Activated naive CD4-positive, alpha-beta T cell (primary cell): ENCODE measurements at places on chromosomes 7 and 10.

DNA sequence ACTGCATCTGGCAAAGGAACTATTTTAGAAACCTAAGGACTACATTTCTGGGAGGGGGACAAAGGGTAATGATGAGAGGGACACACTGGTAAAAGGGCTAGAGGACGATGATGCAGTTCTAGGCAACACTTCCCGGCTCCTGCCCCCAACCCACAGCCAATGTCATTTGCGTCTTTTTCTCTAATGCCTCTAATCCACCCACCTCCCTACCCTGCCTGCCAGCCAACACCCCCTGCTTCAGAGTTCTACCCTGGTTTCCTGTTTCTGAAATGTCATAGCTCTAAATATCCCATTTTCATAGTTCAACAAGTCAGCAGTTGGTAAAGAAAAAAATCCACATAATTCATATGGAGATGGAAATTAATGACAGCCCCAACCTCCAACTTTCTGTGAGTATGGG, 79.0 kb downstream of the KIAA1549 start:
- DNase-seq = no peak

- no peak for DNase-seq
These were observed 58.5 kb upstream of the SLC35B4 start for GRCh38 chr7:134375206-134375605.

GRCh38 chr7:3204526-3204925, 96.5 kb upstream of the SDK1 start:
- DNase-seq = no peak

DNA sequence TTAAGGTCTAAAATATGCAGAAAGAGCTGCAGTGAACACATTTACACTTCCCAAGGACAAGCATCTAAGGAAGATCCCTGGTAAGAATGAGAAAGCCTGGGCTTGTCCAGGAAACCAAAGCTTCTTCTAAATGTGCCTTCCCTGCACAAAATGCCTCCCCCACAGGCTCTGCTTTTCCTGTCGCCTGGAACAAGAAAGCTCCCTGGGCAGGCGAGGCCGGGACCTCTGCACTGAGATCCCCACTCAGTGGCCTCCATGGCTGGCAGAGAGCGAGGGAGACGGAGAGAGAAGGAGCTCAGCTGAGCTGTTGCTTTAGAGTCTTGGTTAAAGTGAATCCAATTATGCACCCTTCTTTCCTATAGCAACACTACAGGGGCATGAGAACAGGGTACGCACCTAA, 75.6 kb downstream of the AMZ1 start:
- no peak for DNase-seq
